NCI-H1436 treated with DMSO at 0.1 percent for 48 hours (cell line): ENCODE measurements at places on chromosomes 12 and 14.
A peak's percentile ranks its signal among the peaks of the same experiment; 100 is the strongest.

DNA sequence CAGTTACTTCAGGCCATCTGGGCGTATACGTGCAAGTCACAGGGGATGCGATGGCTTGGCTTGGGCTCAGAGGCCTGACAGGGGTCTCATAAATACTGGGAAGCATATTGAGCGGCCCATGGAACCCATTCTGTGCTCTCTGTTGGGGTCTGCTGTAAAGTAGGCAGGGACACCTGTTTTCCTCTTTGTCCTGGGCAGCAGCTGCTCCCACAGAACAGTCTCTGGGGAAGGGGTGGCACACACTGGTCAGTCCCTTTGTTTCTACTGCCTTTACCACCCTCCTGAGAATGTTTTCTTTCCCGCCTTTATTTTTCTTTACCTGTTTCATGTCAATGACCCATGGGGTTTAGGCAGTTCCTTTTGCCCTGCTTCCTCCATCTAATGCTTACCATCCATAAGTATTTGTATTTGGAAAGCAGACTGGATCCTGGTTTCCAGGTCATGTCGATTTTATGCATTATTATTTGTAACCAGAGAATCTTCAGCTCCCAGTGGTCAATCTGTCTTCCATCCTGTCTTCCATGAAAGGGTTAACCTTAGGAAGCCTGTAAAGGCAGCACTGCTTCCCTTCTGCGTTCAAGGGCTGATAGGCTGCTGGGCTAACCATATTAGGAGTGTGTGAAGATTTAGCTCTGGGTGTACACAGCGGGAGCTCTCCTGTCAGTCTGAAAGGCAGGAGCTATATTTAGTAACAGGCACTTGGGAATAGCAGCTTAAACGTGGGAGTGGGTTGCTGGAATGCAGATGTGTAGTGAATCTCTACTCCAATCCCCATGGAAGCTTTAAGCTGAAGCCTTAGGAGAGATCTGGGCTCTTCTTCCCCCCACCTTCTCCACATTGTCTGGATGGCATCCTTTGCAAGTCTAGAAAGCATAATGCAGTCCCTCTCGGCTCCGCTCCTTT is 124.0 kb downstream of the DYRK2 start:
- DNase-seq, result no peak

GRCh38 chr12:117444781-117445180 is 83.4 kb upstream of the NOS1 start:
- peak; percentile 47 for DNase-seq

GRCh38 chr12:92675092-92675865 is 27.5 kb upstream of the PLEKHG7 start:
- no peak for DNase-seq

DNA sequence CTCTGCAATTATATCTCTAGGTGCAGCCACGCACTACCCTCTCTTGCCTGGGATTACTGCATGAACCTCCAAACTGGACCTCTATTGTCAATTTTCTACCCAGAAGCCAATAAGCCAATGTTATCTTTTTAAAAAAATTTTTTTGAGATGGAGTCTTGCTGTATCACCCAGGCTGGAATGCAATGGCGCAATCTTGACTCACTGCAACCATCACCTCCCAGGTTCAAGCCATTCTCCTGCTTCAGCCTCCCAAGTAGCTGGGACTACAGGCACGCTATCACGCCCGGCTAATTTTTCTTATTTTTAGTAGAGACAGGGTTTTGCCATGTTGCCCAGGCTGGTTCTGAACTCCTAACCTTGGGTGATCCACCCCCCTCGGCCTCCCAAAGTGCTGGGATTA is 11.2 kb upstream of the PXN start:
- no peak for DNase-seq

- DNase-seq, result no peak
These were observed 93.8 kb downstream of the RFLNA start for GRCh38 chr12:124388679-124389137.

DNA sequence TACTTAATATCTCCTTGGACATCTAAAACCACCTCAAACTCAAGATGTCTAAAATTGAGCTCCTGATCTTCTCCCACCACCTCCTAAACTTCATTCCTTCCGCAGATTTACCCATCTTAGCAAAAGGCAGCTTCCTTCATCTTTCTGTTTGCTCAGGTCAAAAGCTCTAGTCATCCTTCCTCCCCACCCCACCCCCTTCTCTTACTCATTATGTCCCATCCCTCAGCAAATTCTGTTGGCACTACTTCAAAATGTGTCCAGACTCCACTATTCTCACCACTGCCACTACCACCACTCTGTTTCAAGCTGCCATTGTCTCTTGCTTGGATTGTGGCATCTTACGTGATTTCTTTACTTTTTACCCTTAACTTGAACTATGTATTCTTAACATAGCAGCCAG is 59.2 kb upstream of the ZDHHC17 start:
- no peak for DNase-seq

- DNase-seq, result no peak
These were observed 25.3 kb downstream of the PIGH start for GRCh38 chr14:67574806-67575205.

- peak; percentile 30 for DNase-seq
These were observed 23.6 kb downstream of the HSP90AA1 start for GRCh38 chr14:102063109-102063807.
